Transverse colon (tissue), 4 donors: ENCODE measurements at places on chromosomes 2 and 18.

DNA sequence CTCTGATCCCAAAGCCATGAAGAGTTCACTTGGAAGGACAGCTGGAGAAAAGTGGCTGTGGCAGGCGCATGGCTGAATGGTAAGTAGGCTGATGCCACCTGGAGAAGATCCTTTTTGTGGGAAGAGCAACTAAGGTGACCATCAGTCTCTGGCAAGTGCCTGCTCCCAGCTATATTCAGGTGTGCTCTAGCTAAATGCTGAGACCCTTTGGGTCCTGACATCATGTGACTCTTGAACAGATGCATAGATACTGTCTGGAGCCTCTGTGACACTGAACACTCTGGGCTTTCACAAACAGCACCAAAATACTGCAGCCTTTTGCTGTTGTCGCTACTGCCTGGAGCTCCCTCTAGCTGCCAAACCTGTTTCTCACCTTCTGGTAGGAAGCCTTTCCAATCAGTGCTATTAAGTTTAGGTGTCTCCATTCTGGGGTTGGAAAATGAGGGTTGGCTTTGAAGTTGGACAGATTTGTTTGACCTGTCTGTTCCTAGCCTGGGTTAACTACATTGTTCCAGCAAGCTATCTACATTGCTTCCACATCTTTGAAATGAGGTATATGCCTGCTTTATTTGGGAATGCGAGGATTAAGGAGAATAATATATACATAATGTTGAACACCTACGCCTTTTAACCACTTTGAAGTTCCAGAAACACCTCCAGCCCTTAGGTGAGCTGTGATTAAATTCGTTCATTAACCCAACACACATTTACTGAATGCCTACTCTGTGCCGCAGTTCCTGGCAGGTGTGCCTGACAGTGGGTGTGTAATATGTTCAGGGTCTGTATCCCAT is 3.1 kb downstream of the EGR4 start:
- peak; percentile 30 for DNase-seq

DNA sequence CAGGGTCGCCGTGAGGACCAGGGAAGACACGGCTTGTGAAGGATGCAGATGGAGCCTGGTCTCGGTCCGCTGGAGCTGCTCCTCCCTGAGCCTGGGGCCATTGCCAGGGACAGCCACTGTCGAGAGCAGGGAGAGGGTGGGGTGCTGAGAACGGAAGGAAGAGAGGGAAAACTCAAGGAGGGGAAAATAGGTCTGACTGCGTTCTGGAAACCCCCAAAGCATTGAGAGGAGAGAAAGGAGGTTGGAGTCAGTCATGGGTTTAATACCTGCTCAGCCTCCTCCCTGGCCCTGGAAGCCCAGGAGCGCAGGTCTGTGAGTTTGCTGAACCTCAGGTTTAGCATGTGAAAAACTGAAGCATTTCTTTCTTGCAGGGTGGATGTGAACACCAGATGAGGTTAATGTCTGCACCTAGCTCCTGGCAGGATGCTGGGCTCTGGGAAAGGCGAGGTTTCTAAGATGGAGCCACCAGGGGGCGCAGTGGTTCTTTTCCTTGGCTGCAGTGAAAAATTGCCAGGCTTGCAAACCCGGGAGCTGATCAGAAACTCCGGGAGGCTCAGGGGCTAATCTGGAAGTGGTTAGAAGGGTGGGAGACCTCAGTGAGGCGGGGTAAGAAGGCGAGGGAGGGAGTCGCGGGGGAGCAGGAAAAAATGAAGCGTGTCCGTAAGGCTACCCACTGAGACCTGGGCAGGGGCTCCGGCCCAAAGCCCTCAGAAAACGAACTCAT is 33.6 kb upstream of the RNF149 start:
- peak; percentile 78 for DNase-seq

DNA sequence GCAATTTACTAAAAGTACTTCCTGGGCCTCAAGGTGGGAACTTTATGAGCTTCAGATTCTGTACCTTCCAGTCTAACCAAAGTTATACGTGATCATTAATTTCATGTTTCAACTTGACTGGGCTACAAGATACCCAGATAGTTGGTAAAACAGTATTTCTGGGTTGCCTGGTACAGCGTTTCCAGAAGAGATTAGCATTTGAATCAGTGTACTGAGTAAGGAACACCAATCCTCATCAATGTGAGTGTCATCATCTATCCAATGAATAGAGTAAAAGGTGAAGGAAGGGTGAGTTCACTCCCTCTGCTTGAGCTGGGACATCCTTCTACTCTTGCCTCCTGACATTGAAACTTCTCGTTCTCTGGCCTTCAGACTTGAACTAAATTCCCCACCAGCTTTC is 274.5 kb upstream of the ID2 start:
- DNase-seq: no peak

DNA sequence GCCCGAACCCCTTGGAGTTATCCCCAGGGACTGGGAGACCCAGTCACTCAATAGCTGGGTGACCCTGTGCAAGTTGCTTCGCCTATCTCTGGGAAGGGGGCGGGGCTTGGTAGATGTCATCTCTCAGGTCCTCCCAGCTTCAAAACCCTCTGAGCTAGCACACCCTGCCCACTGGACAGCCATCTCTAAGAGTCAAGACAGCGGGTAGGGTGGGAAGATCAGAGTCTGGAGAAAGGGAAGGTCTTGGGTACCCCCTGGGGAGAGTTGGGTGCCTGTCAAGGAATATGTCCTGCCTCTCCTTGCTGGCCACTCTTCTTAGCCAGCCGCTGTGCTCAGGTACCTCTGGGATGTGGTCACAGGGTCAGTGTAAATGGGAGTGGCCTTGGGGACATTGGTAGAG is 8.0 kb downstream of the GLI2 start:
- no peak for DNase-seq

DNA sequence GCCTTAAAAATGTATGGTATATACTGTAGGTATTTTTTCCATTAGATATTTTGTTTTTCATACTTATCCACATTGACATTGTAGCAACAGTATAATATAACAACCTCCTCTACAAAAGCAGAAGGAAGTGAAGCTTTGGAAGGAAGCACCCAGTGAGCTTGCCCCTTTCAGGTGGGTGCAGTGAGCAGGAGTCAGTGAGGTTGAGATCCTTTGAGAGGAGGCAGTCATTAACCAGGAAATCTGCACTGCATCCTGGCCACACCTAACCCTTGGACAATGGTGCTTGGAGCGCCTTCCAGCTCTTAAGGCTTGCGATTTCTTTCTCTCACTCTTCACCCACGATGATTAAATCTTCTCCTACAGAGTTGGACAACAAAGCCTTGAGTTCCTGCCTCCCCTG is 13.9 kb downstream of the IL37 start:
- DNase-seq: peak; percentile 65

DNA sequence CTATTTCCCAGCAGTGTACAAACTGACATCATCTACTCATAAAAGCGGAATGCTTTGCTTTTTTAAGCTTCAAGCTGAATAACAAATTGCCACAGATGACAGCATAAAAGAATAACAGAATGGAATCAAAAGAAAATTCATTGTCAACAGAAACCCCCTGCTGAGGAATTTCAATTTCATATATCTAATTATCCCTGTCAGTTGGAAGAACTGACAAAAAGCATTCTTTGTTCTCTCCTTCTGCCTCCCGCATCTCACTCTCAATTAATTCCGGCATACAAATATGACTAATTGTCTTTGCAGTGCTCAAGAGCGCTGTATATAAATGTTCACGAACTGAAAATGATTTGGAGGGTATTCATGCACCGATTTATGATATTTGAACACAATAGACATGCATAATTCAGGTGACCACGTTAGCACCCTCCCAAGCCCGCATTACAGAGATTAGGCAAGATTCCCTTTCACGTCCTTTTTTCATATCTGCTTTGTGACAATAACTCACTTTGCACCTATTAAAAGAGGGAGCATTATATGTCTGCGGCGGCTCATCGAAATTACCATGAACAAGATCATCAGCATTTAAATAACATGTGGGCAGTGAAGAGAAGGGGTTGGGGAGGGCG is 277.7 kb upstream of the SALL3 start:
- DNase-seq: no peak

DNA sequence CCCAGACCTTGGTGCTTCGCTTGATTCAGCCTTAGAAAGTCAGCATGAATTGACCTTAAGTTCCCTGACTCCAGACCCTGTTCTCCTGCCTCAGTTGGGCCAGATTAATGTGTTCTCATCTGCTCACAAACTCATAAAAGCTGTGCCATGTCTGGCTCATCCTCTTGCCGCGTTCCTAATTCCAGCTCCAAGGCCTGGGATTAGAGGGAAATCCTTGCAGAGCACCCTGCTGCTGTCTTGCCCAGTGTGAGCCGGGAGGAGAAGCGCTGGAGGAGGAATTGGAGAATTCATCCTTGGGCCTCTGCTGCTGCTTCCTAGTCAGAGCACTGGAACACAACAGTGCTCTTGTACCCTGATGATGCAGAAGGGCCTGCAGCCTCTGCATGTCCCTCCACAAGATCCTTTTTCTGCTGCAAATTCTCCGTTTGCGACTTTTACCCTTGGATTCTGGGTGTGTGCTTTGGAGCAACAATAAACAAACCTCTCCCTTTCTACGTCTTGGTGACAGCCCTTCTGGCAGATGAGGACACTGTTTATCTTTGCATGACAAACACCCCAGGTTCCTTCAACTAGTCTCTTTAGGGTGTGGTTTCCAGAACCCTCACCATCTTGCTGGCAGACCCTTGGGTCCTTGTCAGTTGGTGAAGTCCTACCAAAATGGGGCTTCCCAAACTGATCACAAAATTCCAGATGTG is 46.9 kb upstream of the CNGA3 start:
- peak; percentile 41 for DNase-seq
